ENCODE measurements at places on chromosomes 6 and 20. TPM values are rescaled to one million over a fixed set of nuclear protein-coding genes. Genes with fewer than 3 reads are reported as not detected.

DNA sequence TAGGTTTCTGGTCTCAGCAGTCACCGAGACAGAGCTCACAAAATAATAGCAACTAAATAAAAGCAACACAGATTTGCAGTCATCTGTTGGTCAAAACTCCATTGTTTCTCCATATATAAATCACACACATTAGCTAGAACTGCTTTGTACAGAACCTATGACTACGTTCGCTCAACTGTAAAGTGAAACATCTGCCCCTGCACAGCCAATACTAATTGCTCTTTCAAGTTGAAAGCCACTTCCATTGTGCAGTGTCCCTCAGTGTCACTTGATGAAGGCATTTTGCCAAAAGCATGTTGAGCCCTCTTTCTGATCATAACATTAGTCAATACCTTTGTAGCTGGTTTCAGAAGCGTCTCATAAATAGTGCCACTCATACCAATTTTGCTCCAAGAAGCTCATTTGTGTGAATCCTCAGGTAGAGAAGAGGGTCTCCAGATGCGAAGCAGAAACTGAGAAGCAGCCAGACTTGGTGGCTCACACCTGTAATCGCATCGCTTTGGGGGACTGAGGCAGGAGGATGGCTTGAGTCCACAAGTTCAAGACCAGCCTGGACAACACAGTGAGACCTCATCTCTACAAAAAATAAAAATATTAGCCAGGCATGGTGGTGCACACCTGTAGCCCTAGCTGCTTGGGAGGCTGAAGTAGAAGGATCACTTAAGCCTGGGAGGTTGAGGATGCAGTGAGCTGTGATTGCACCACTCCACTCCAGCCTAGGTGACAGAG lies 68.9 kb downstream of the PERP start:
- no peak for DNase-seq

DNA sequence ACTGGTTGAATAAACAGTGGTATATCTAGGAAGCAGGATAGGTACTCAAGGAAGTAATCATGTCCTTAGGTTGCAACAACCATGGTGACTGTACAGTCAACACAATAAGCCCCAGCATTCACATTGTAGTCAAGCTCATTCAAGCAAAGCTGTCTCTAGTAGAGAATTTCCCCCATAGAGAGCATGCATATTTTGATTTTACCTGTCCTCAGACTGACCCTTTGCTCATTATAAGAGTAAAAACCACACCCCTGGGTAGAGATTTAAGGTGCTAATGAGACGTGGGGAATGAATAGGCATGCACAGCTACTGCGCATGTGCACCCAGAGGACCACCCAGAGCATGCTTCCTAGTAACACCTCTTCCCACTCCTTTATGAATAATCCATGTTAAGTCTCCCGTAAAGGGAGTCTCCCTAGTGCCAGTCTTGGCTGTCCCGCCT lies 6.1 kb upstream of the RNF8 start:
- DNase-seq = no peak

GRCh38 chr6:13397359-13398068 lies 69.2 kb upstream of the TBC1D7 start:
- DNase-seq = no peak

DNA sequence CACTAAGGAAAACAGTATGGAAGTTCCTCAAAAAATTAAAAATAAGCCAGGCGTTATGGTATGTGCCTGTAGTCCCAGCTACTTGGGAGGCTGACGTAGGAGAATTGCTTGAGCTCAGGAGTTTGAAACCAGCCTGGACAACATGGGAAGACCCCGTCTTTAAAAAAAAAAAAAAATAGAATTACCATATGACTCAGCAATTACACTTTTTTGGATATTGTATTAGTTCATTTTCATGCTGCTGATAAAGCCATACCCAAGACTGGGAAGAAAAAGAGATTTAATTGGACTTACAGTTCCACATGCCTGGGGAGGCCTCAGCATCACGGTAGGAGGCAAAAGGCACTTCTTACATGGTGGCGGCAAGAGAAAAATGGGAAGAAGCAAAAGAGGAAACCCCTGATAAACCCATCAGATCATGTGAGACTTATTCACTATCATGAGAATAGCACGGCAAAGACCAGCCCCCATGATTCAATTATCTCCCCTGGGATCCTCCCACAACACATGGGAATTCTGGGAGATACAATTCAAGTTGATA lies 10.8 kb upstream of the SMIM29 start:
- DNase-seq = no peak

DNA sequence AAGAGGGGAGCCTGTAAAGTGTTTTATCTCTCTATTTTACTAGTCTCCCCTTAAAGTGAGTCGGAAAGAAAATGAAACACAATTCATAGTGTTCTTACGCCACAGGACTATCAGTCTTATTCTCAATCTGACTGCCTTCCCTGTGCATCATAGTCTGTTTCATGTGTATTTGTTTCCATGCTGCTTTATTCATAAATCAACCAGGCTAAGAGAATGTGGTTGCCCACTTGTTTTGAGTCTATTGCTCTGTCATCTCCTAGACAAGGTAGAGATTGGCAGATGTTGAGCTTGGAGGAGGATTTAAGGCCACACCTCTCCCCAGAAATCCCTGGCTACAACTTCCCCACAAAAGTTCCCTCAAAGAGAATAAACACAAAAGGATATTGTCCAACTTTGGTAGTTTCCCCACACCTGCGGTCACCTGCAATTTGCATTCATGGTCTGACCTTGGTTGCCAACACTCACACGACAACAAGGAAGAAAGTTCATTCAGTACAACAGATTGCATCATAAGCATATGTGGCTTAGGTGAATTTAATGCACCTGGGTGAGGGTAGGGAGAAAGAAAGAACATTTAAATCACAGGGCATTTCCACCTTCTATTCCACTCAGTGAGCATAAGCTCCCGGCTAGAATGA lies 167.1 kb upstream of the FBXL4 start:
- no peak for DNase-seq

DNA sequence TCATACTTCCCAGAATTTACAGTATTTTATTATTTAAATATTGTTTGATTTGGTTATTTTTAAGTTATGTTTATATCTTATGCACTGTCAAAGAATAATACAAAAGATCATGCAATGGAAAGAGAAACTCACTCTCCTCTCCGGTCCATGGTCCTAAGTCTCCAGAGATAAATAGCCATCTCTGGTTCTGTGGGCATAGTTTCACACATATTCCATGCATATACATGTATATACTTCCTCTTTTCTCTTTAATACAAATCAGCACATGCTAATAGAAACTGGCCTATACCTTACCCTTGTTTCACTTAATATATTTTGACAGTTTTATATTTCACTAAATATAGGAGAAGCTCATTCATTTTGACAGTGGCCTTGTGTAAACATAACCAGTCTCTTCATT lies 901.7 kb upstream of the CITED2 start:
- no peak for DNase-seq

- DNase-seq = no peak
Measured at GRCh38 chr20:3281437-3281836, 42.4 kb upstream of the SLC4A11 start.

GMPR gene
- total RNA-seq = 35.2 TPM

DNA sequence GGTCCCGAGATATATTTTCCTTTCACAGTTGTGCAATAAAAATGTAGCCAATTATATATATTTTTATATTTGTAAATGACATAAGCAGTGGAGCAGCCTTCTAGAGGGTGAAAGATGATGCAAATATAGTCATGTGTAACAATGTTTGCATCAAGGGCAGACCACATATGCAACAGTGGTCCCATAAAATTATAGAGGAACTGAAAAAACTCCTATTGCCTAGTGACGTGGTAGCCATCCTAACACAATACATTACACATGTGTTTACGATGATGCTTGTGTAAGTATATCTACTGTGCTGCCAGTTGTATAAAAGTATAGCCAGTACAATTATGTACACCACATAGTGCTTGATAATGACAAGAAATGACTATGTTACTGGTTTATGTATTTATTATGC lies 162.8 kb downstream of the ZFAND3 start:
- no peak for DNase-seq

GRCh38 chr6:129429956-129430355 lies 280.0 kb downstream of the ARHGAP18 start:
- DNase-seq = no peak

DNA sequence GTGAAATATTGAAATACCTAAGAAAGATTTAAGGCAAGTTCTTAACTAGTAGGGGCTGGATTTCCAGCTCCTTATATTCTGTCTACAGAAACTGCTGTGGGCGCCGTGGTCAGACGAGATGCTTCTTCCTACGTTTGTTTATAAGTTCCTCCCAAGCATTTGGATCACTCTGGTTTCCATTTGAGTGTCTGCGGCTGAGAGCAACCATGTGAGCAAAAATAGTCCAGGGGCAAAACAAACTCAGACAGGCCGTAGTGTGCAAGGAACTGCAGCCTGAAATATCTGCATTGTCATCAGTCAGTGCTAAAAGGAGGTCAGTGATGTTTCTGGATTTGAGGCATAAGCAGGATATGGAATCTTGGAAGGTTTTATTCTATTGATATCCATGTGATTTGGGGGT lies 485.9 kb upstream of the JAG1 start:
- peak; percentile 80 for DNase-seq

- DNase-seq = no peak
Measured at GRCh38 chr6:137399881-137400443, 94.2 kb downstream of the OLIG3 start.

- DNase-seq = no peak
Measured at GRCh38 chr6:126781582-126781981, 336.9 kb upstream of the RSPO3 start.

ROMO1 gene
- 37.6 TPM for total RNA-seq

TPX2 gene
- total RNA-seq = 5.3 TPM

GRCh38 chr6:501891-502601 lies 110.5 kb downstream of the IRF4 start:
- no peak for DNase-seq

- DNase-seq = no peak
Measured at GRCh38 chr20:25744261-25744660, 47.6 kb upstream of the ZNF337 start.

DNA sequence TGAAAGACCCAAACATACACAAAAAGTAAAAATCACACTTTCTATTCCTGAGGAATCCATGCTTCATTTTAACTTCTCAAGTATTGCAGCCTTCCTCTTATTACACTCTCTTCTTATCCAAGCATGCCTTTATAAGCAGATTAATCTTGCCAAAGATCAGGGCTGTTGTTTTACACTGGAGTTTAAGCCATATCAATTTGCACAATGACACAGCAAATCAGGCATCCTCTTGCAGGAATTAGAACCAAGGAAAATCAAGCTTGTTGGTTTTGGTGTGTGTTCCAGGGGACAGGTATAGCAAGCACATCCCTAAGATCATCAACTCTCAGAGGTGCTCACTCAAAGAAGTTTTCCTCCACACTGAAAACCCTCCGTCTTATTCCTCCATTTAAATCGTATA lies 69.5 kb downstream of the CYP39A1 start:
- no peak for DNase-seq

All from umbilical cord (tissue), 2 donors.